ENCODE measurements at places on chromosomes 6 and 20.
A peak's percentile ranks its signal among the peaks of the same experiment; 100 is the strongest.

GRCh38 chr6:42269553-42269952 is 51.9 kb upstream of the MRPS10 start:
- no peak for DNase-seq

DNA sequence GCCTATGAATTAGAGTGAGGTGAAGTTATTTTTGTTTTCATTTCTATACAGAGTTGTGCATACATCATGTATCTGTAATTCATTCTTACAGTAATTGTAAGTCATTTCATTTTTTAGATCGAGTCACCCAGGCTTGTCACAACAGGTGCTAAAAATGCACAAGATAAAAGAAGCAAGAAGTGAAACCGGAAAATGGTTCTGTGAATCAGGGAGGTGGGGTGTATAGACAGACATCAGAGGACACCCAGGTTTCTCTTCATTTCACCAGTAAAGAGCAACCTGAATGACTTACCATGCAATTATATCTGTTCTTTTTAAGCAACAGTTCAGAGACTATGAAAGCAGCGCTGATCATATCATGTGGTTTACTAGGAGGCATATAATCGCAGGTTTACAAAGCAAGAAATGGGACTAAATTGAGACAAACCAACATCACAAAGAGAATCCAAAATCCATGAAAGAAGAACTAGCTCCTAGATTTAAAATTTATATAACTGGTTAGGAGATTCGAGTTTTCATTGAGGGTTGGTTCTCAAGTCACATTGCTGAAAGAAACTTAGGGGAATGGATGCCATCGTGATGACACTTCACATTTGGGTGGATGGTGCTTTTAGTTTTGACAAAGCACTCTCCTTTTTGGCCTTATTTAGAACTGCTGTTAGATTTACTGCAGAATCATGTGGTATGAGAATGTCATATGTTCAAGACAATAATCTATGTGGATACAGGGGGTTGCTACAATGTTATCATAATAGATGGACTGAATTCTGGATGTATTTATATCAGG is 27.9 kb upstream of the TBC1D7 start:
- DNase-seq: peak; percentile 6

DNA sequence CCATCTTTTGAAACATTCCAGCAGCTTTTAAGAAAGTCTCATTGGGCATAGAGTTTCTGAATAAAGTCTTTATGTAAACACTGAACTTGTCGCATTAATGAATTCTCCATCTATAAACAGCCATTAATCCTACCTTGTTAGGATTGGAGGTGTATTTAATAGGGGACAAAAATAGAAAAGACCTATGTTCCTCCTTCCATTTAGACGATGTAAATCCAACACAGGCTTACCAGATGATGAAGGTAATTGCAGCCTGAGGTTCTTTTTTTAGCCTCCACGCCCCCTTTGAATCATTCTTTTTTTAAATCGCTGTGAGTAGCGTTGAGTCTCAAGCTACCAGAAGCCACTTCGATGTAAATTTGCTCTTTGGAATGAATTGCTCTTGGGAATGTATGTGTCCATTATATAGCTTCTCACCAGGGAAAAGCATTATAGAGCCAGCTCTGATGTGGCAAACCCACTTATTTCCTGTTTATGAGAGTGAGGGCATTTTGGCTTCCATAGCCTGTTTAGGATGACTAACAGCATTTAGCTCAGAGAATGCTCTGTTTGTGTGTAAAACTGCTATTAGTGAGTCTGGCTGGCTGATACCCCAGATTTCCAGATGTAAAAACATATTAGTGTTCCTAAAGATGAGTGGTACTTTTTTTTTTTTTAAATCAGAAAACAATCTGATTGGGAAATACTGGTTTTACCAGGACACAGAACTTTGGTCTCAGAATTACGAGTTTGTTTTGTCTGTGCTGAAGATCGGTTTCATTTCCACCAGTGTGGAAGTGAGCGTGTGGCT is 74.9 kb upstream of the CLDN20 start:
- no peak for DNase-seq

- no peak for DNase-seq
Observed at GRCh38 chr6:35080821-35081425, 60.2 kb downstream of the TCP11 start.

- DNase-seq: no peak
Observed at GRCh38 chr6:157368359-157369049, 12.5 kb upstream of the ZDHHC14 start.

- no peak for DNase-seq
Observed at GRCh38 chr6:170012037-170012330, 260.6 kb downstream of the ERMARD start.

DNA sequence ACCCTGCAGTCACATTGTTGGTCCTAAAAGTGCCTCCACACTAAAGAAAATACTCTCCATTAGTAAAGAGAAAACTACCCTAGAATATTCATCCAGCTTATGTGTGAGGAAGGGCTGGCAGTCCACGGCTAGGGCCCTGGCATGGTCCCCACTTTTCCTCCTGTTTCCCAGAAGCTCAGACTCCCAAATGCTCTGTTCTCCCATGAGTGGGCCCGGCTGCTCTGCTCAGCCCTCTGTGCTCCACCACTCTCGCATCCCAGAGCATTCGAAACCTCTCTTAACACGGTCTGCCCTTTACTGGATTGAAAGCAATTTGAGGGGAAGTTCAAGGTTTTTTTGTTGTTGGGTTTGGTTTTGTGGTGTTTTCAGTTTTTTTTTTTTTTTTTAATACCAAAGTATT is 61.8 kb downstream of the APCDD1L start:
- DNase-seq: no peak

GRCh38 chr20:63280371-63280770 is 7.8 kb downstream of the ARFGAP1 start:
- no peak for DNase-seq

GRCh38 chr6:134938896-134939295 is 11.0 kb downstream of the ALDH8A1 start:
- DNase-seq: no peak

DNA sequence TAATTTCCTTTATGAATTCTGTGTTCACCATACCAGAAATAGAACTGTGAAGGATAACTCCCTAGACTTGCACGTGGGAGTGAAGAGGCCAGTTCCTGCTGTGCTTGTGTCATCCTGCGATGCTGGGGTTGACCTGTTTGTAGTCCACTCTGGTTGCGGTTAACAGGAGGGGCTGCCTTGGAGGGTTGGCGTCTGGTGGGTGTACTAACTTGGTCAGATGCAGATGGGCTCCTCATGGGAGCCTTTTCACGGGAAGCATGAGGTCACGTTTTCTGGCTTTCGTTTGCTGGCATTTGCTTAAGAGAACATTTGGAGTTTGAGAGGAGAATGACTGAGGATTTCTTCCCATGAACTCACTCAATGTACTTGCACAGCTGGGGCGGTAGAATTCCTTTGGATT is 41.2 kb downstream of the IGF2R start:
- no peak for DNase-seq

DNA sequence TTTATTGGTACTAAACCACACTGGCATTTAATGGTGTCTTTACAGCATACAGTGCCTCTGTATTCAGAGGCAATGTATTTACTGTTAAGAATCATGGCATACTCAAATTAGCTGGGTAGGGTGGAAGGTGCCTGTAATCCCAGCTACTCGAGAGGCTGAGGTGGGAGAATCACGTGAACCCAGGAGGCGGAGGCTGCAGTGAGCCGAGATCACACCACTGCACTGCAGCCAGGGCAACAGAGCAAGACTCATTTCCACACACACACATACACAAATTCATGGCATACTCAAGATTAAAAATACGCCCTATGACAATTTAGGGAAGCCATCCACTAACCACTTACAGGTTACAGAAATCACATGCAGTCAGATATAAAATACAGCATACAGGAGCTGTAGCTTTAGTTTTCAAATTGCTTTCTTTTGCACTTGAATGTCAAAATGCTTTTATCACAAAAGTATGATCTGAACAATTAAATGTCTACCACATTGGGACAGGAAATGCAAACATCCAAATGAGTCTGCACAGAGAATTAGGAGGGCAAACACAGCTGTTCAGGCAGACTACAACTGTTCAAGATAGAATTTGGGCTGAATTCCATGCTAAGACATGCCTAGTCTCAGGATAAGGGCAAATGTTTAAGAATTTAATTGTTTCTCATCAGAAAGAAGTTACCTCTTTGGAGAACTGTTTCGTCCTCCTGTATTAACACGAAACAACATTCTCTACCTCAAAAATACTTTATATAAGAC is 36.4 kb downstream of the CSNK2A1 start:
- DNase-seq: no peak

DNA sequence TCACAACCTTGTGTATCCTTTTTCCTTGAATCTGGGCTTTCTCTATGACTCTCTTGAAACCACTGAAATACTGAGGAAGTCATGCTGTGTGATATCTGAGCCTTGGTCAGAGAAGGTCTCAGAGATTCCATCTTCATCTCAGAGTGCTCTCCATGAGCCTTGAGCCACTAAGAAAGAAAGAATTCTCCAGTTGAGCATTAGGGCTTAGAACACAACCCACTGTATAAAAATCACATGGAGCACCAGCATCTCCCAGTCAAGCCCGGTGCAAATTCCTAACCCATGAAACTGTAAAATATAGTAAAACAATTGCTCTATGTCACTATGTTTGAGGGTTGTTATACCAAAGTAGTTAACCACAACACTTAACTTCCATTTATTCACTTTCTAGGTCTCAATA is 181.4 kb downstream of the MOXD1 start:
- no peak for DNase-seq
